Activated naive CD8-positive, alpha-beta T cell treated with anti-CD3 and anti-CD28 coated beads, Interleukin-2, amount 50 U/mL, for 16 hours (primary cell): ENCODE measurements at places on chromosomes 1 and 21.

GRCh38 chr21:35059742-35060141, 10.6 kb upstream of the RUNX1 start:
- DNase-seq, result no peak

- no peak for DNase-seq
Measured at GRCh38 chr1:29639156-29639736, 402.9 kb downstream of the PTPRU start.

- DNase-seq, result no peak
Measured at GRCh38 chr1:51234721-51235425, 1.2 kb upstream of the RNF11 start.

DNA sequence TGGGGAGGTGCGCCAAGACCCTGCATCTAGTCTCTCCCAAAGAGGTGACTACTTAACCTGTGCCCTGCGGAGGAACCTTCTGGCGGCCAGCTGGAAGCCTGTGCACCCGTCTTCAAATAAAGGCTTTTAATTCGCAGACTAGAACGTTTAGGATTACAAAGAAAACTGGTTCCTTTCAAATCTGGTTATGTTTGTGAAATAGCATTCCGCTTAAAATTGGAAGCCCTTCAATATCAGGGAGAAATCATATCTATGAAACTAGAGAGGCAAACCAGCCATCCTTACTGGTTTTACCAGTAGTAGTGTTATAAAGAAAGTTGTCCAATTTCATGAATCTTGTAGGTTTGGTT, 250.8 kb downstream of the FAM72C start:
- DNase-seq, result no peak

DNA sequence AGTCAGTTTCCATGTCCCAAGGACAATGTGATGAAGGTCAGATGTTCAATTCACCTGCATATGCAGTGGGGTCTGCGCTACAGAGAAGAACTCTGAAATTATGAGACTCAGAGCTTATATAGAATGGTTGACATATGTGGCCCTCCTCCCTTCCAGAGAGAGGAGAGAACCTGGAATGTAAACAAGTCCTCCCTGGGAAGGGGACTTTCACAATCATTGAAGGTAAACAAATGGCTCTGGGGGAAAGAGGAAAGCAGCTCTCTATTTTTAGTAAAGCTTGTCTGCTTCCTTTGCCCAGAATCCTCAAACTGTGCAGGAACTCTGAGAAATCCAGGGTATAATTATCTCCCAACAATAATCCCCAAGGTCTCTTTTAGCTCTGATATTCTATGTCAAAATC, 9.8 kb downstream of the OVGP1 start:
- DNase-seq, result no peak

DNA sequence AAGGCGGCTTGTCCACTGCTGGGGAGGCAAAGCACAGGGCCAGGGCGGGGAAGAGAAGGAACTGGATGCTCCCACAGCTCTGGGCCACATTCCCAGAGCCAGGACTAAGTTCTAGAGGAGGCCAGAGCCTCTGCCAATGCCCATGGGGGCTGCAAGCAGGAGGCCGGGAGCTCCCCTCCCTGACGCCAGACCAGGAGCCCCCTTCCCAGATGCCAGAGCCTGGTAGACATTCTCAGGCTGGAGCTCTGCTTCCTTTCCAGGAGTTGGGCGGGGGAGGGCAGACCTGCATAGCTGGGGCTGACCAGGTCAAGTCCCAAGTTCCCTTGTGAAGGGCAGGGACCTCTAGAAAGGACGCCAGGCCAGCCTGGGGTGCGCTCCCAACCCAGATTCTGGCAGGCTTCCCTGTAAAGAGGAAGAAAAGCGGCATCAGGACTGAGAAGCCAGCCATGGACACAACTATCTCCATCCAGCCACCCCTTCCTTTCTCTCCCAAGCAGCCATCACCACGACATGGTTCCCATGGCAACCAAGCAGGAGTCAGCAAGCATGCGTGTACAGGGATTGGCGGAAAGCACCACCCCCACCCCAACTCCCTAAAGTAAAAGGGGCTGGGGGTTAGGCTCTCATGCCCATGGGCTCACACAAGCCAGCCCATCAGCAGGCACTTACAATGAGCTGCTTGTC, 13.4 kb downstream of the KIF21B start:
- DNase-seq, result no peak

DNA sequence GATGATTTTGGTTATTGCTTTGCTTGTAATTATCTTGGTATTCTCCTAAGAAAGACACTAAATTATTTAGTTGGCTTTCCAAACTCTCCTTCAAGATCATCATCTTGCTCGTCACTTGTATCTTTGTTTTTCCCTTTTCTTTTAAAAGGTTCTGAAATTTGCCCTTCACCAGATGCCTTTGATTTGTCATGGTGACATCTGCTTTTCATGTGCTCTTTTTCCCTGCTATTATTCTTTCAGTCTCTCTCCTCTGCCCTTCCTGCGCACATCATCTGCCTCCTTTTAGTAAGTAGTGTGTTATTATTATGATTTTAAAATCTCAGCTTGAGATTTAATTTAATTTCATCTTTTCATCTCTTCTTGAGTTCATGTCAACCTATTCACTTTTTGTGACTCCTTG, 92.1 kb downstream of the BACH1 start:
- DNase-seq, result no peak

- no peak for DNase-seq
Measured at GRCh38 chr1:51768971-51769588, 109.4 kb downstream of the NRDC start.

GRCh38 chr21:34531399-34531798, 19.4 kb upstream of the KCNE1 start:
- DNase-seq, result no peak

DNA sequence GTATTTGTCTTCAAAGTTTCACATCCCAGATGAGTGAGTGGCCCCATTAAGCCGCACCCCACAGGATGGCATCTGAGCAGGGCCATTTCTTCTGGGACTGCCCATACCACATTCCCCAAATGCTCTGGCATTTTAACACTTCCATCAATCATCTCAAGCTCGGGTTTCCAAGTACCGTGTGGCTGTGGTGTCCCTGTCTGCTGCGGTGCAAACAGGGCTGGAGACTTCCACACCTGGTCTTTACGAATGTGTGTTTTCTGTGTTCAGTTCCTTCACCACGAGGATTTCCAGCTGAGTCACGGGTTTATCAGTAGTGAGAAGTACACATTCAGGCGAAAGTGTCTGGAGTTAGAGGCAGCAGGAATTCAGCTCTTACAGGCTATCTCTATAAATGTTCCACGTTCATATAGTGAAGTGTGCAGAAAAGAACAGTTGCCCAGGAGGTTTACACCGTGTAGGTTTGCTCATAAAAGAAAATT, 195.2 kb downstream of the RHOU start:
- DNase-seq, result no peak

- DNase-seq, result no peak
Measured at GRCh38 chr1:214485151-214485550, 66.3 kb downstream of the PTPN14 start.

DNA sequence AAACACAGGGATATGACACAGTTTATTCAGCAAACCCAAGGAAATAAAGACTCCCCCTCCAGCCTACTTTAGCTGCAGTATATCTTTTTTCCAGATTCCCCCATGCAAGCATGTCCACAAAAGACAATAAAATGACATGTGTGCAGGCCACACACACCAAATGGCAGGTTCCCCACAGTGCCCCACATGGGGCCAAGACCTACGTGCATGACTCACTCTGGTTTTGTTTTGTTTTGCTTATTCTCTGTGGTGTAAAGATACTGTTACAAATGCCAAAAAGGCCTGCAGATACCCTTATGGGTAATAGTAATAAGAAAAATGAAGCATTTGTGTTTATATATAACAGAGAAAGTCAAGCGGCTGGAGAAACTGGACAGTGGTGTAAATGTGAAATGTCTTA, 71.6 kb downstream of the RD3 start:
- no peak for DNase-seq

- peak; percentile 39 for DNase-seq
Measured at GRCh38 chr21:34807146-34807880, 138.5 kb downstream of the CLIC6 start.

- DNase-seq, result no peak
Measured at GRCh38 chr1:48527051-48527450, 55.0 kb upstream of the SPATA6 start.

- DNase-seq, result no peak
Measured at GRCh38 chr1:224766266-224766665, 150.1 kb downstream of the CNIH3 start.

GRCh38 chr1:184577319-184577718, 177.3 kb downstream of the EDEM3 start:
- DNase-seq, result no peak

GRCh38 chr1:178945763-178946266, 74.9 kb upstream of the ANGPTL1 start:
- no peak for DNase-seq

DNA sequence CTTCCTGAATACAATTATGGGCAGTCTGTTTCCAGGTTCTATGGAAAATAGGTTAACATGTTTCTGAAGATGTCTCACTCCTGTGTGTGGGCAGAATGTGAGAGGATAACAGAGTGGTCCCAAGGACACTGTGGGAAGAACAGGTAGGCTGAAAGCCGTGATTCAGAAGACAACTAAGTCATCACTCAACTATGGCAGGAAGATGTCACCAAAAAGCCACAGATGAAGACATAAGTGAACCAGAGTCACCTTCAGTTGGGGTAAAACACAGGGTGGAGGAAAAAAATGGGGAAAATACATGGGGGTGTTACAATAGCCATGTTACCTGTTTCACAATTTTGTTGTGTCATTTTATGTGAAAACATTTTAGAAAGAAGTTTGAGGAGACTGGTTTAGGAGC, 75.1 kb downstream of the UCHL5 start:
- DNase-seq, result no peak

DNA sequence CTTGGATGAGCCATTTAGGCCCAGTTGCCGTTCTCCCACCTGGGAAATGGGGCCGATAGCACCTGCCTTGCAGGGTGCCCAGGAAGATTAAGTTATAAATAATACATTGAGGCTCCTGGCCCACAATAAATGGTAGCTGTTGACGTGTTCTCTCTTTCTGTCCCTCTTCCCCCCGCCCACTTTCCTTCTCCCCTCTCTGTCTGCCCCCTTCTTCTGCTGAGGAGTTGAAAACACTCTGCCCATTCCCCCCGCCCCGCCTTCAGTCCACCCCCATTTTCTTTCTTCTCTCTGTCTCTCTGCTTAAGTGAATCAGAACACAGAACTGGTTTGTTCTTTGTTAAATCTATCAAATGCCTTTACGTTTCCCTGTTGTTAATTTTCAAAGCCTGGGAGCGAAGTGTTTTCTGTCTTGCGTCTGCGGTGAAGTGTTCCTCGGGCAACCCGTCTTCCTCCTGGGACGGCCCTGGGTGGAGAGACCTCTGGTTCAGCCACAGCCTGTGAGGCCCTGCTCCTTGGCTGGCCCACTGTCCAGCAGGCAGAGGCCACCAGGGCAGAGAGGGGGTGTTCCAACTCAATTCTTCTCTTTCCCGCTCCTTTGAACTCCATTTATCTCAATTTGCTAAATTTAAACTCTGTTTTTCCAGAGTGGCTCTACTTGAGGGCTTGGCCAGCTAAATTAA, 29.3 kb upstream of the SELENON start:
- DNase-seq, result no peak

DNA sequence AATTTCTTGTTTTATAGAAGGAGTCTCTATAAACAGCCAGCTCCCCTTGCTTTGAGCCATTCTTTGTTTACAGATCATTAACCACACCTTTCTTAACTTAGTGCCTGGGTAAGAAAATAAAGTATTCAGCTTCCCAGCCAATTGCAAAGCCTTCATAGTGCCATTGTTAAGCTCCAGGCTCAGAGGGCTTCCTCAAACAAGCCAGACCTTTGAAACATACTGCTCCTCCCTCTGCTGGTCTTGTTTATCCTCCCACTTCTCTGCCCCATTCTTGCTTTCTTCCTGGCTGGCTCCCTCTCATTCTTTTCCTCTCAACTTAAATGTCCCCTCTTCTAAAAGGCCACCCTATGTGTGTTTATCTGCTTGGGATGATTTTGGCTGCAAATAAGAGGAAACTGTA, 319.4 kb upstream of the ST6GALNAC5 start:
- DNase-seq, result no peak

- no peak for DNase-seq
Measured at GRCh38 chr21:36545776-36546511, 66.0 kb upstream of the CLDN14 start.

- peak; percentile 58 for DNase-seq
Measured at GRCh38 chr1:18913065-18913835, 10.9 kb upstream of the ALDH4A1 start.

DNA sequence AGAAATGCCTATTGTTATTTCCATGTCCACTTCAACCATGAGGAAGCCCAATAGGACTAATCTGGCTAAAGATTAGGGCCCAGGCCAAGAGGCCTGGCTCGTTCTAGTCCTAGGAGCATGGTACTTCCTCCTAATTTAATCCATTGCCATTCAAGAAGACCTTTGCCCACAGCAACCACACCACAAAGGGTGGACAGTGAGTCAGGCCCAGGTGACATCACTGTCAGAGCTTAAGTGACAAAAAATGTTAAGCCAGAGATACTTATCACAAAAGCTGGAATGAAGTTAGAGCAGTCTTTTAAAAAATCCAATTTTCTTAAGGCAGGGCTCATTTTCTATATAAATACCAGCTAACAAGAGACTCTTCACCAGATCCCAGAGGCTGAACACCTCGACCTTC, at the start of gene SPRR3:
SPRR3 (plus strand) TSS at position 368 of the 400 bp plus-strand sequence. CDS start 1,272 bp downstream, outside the sequence.
- no peak for DNase-seq

DNA sequence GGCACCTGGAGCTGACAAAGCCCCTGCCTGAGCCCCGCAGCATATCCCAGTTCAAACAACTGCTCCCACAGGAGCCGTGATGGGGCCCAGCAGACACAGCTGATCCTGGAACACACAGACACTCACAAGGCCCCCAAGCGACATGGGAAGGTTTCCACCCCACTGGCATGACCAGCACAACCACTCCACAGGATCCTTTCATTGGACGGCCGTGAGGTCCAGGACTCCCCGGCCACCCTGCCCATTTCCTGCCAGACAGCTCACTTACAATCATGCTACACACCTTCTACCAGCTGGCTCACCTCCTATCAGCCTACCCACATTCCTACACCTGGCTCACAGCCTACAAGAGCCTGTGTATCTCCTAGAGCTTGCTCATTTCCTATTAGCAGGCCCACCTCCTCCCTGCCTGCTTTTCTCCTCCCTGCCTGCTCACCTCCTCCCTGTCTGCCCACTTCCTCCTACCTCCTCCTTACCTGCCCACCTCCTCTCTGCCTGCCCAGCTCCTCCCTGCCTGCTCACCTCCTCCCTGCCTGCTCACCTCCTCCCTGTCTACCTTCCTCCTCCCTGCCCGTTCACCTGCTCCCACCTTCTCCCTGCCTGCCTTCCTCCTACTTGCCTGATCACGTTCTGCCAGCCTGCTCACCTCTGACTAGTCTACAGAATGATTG, 73.9 kb downstream of the MATN1 start:
- no peak for DNase-seq

DNA sequence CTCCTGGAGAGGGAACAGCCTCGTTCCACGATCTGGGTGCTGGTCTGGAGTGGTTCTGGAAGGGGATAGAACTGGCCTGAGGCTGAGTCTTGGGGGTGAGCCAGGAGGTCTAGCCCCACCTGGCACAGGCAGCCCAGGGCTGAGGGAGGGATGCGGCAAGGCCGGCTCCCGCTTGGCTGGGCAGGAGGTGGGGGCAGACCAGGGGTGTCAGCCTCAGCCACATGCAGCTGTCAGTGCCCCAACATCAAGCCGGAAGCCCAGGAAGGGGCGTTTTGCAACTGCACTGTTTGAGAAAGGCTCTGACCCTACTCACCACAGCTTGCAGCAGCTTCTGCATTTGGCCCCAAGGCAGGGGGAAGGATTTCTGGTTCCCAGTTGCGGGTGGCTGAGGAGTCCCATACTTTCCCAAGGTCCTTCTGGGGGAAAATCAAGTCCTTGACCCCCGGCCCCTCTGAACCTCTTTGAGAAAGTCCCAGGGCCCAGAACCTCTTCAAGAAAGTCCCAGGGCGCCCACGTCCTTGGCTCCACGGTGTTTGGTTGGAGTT, 2.0 kb downstream of the EFHD2 start:
- no peak for DNase-seq

- DNase-seq, result no peak
Measured at GRCh38 chr1:43887748-43888147, 45.9 kb upstream of the ARTN start.
